ENCODE measurements at places on chromosomes 7 and 10.

- DNase-seq = no peak
Measured at GRCh38 chr7:70738151-70738885, 393.6 kb upstream of the GALNT17 start.

DNA sequence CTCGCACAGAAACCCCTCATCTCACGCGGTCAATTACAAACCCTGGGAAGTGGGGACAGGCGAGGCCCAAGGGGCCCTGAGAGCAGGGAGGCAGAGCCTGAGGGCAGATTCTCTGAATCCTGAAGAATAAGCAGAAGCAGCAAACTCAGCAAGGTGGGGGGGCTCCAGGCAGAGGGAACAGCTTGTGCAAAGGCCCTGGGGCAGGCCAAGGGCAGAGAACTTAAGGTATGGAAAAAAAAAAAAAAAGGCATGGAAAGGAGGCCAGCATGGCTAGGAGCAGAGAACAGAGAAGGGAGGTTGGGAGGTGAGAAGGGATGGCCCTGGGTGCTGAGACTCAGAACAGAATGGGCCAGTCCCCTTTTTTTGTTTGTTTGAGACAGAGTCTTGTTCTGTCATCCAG is 32.8 kb upstream of the TNRC18 start:
- DNase-seq = no peak

DNA sequence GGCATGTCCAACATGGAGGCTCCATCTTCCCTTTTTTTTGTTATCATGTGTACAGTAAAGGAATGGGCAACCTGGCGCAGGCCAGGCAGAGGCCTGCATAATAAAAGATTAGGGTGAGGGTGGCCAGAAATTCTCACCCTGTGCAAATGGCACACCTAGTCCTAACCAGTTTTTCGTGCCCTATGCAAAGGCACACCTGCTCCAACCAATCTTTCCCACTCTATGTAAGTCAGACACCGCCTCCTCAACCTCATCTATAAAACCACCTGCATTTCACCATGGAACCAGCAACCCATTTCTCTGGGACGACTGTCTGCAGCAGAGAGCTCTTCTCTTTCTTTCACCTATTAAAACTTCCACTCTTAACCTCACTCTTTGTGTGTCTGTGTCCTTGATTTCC is 16.1 kb downstream of the TBATA start:
- DNase-seq = no peak

DNA sequence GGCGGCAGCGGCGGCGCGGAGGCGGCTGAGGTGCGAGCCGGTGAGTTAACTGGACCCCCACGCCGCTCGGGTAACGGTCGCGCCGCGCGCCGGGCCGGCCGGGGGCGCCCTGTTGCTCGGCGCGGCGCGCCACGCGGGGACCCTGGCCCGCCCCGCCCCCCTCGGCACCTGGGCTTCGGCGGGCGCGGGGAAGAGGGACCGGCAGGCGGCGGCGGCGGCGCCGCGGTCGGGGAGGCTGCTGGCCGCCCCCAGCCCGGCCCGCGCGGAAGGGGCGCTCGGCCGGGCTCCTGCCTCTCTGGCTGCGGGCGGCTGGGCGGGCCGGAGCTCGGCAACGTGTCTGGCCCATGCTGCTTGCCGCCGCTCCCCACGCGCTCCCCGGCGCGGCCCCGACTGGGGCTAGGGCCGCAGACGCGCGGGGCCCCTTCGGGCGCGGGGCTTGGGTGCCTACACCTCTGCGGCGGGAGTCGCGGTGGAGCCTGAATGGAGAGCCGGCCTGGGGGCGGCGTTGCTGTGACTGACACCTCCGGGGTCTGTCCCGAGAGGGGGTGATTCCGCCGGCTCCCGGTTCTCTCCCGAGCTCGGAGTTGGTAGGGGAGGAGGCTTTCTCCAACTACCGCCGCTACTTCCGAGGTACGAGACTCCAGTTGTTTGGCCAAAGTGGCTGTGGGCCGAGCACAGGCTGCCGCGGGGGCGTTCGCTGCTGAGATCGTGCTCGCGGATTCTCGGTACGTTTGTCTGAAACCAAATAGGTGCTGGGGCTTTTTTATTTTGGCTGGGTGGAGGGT is 494 bp downstream of the PALS2 start:
- DNase-seq = peak; percentile 61

- DNase-seq = no peak
Measured at GRCh38 chr10:132228616-132229015, 41.9 kb downstream of the DPYSL4 start.

DNA sequence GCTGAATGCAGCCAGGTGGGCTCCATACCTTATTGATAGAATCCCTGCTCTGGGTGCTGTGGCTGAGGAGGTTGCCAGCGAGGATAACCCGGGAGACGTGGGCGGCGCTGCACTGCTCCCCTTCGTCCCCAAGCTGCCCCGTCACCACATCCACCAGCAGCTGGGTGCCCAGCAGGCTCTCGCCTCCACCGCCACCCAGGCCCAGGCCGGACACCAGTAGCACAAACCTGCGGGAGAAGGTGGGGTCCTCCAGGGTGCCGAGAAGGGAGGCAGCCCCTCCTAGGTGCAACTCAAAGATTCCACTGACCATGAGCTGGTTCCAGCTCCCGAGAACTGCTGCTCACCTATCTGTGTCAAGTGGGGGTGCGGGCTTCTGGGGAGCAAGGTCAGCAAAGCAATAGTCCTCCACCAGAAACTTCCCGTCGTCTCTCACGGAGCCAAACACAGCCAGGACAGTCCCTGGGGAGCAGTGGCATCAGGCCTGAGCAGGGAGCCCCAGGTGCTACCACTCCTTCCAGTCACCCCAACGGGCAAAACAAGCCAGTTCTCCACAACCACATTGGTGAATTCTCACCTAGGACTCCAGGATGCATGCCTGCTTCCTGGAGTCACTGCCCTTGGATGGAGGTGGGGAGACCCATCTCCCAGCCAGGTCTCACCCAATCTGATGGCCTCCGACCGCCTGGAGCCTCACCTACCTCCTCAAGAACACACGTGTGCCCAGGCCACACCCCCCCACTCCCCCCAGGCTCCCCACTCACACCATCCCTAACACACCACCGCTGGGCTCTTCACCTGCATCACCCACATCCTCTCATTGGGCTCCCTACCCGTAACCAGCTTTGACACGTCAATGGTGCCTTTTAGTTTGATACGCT is 6.3 kb downstream of the POLD2 start:
- no peak for DNase-seq
